ENCODE measurements at places on chromosomes 2 and 18.

- DNase-seq, result peak; percentile 9
Observed at GRCh38 chr2:224369028-224369632, 32.8 kb downstream of the FAM124B start.

DNA sequence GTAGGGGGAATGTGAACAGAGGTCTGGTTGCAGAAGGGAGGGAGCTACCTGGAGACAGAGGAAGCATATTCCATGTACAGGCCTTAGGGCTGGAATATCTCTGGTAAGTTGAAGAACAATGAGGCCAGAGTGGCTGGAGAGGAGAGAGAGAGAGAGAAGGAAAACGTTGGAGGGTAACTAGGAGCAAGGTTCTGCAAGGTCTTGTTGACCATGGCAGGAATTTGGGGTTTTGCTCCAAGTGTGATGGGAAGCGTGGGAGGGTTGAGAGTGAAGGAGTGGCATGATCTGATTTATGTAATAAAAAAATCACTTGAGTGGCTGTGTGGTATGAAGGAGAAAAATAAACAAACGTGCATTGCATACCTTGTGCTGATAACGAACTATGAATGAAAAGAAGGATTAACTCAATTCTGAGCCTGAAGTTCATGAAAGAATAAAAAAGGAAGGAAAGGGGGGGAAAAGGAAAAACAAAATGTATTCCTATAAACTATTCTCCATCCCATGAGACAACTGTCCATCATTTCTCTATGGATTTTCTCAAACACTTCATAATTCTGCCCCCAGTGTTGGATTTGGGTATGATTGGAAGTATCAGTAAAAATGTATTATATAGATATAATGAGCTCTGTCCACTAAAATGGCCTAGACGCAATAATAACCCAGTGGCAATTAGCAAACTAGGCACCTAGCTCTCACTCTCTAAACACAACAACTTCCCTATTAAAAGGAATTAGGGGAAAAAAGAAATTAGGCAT is 59.7 kb upstream of the PMAIP1 start:
- DNase-seq, result no peak

DNA sequence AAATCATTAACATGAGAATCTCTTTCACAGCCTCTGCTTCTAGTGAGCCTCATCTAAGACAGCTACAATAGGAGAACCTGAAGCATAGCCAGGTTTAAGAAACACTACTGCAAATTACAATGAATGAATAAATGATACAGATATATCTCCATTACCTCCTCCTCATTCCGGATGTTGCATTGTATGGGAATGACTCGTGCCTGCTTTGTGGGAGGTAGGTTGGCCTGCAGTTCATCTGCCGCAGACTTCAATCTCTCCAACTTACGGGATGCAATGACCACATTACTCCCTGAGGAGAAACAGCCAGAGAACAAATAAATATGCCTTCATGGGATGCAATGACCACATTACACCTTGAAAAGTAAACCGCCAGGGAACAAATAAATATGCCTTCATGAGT is 15.4 kb downstream of the PECR start:
- no peak for DNase-seq

GRCh38 chr2:192236136-192236535 is 41.4 kb upstream of the TMEFF2 start:
- no peak for DNase-seq

DNA sequence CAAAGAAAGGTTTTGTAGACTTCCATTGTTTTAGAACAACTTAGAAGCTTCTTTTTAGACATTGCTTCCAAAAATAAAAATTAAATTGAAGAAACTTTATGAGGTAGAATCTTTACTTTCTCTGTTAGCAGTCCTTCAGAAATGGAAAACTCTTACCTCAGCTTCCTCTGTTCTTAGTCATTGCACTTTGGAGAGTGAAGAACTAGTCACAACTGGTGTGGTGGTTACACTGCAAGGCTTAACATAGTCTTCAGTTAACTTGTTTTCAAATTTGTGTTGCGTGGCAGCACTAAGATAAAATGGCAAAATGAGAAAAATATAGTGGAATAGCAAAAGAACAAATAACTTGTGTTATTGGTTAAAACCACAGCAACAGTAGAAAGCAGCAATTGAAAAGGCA is 332.6 kb downstream of the KIAA1328 start:
- no peak for DNase-seq

GRCh38 chr2:216083464-216084281 is 2.0 kb downstream of the TMEM169 start:
- peak; percentile 5 for DNase-seq

DNA sequence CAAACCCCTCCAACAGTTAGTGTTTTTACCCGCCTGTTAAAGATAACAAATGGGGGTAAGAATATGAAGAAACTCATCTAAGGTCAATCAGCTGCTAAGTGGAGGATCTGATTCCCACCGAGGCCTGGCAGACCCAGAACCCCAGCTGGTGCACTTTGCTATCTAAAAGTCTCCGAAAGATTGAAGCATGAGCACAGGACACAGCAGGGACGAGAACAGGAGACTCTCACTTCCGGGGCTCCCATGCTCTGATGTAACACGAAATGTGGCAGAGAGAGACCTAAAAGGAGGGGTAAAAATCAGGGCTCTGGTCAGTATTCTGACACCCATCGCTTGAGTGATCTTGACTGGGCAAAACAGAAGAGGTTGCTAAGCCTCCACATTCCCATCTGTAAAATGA is 119.7 kb downstream of the PDCL3 start:
- no peak for DNase-seq

- no peak for DNase-seq
Observed at GRCh38 chr2:117943013-117943672, 70.7 kb downstream of the CCDC93 start.

GRCh38 chr18:5943514-5943913 is 48.2 kb upstream of the TMEM200C start:
- DNase-seq, result no peak

DNA sequence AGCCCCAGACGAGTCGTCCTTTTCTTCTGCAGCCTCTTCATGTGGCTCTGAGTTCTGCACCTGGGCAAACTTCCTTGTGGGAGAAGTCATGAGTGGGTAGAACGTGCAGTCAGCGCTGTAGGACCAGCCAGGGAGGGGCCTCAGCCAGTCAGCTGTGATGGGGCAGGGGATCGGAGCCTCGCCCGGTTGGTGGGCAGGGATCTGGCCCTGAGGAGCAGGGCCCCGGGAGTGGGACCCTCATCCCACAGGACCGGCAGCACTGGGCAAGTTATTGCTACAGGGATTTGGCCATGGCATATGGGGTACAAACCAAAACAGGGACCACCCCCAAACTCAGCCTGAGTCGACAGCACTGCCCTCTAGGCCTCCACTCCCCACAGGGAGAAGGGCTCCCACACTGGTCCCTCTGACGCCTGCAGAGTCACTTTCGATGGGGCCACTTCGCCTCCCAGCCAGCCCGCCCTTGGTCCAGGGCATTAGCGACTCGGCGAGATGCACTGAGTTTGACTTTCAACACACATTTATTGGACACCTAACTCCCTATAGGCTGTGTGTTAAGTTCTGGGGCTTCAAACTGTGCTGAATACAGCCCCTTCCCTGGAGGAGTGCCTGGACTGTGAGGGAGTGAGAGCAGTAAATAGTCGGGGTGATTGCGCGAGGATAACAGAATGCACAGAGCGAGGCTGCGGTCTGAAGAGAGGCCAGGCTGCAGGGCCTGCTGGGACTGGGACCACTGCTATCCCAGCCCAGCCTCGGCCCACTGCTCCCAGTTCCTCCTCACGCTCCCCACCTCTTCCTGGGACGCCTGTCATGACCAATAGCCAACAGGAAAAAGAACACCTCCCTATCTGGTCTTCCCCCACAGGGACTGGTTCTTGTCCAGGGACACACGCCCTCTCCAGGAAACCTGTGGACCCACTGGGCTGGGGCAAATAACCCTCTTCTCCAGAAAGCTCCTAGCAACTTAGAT is 55.9 kb downstream of the SDC1 start:
- DNase-seq, result no peak

DNA sequence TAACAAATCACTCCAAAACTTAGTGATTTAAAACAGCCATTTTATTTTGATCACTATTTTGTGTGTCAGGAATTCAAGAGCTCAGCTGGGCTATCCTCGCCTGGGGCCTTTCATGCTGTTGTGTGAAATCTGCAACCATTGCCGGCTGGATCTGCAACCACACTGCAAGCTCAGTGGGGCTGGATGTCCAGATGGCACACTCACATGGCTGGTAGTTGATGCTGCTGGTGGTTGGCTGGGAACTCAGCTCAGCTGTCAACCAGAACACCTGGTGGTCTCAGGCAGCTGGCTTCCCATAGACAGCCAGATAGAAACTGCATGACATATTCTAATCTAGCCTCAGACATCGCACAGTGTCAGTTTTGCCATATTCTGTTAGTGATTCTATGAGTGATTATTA is 30.6 kb upstream of the AP1S3 start:
- DNase-seq, result no peak

GRCh38 chr2:9103663-9104277 is 100.3 kb upstream of the MBOAT2 start:
- no peak for DNase-seq

DNA sequence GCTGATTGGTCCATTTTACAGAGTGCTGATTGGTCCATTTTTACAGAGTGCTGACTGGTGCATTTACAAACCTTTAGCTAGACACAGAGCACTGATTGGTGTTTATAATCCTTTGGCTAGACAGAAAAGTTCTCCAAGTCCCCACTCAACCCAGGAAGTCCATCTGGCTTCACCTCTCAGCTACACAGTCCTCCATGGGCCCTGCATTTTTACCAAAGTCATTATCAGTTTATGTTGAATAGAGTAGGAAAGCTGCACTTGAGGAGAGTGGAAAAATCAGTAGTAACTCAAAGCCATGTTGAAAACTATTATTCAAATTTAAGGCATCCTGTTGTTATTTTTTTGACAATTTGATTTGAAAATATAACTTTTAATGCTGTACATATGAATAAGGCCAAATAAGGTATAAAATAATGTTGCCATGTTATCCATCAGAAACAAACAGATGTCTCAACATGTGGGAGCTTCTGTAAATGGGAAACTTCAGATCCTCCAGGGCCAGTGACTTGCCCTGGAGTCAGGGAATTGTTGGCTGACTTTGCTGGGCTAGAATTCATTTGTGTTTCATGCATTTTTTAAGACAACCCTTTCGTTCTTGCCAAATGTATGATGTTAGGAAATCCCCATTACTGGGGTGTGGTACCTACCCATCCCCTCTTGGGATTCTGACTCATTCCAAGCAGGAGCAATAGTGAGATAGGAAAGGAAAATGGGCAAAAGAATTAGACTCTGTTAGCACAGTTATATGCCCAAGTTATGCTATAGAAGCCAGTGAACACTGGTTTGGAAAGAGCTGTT is 37.8 kb upstream of the CCDC195 start:
- no peak for DNase-seq

- DNase-seq, result peak; percentile 70
Observed at GRCh38 chr18:75408554-75409506, 18.7 kb downstream of the SMIM21 start.

- DNase-seq, result no peak
Observed at GRCh38 chr2:159064446-159065301, 96.2 kb downstream of the TANC1 start.

GRCh38 chr2:220228310-220229006 is 601.0 kb downstream of the SLC4A3 start:
- no peak for DNase-seq

- DNase-seq, result no peak
Observed at GRCh38 chr2:178220814-178221213, 26.5 kb downstream of the OSBPL6 start.

DNA sequence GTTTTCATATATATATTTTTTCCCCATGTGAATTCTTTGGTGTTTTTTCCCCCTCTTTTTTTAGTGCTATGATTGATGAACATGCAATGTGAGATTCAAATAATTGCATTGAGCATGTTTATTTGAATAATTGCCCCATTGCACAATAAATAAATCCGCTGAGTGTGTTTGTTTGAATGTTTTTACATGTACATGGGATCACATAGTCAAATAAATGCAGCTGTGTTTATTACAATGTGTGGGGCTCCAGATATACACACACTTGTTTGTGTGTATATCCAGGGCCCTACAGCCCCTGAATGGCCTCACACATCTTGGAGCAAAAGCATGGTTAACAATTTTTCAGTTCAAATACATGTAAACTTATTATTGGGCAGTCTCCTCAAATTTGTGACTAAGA is 134.5 kb downstream of the ZEB2 start:
- DNase-seq, result no peak

GRCh38 chr2:217611626-217612127 is 391.1 kb downstream of the TNS1 start:
- DNase-seq, result no peak

DNA sequence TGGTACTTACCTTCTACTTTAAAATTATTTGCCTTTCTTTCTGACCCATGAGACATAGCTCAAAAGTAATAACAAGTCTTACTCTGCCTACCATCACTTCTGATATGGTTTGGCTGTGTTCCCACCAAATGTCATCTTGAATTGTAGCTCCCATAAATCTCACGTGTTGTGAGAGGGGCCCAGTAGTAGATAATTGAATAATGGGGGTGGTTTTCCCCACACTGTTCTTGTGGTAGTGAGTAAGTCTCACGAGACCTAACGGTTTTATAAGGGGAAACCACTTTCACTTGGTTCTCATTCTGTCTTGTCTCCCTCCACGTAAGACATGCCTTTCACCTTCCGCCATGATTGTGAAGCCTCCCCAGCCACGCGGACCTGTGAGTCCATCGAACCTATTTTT is 47.5 kb downstream of the GALNT3 start:
- DNase-seq, result no peak

DNA sequence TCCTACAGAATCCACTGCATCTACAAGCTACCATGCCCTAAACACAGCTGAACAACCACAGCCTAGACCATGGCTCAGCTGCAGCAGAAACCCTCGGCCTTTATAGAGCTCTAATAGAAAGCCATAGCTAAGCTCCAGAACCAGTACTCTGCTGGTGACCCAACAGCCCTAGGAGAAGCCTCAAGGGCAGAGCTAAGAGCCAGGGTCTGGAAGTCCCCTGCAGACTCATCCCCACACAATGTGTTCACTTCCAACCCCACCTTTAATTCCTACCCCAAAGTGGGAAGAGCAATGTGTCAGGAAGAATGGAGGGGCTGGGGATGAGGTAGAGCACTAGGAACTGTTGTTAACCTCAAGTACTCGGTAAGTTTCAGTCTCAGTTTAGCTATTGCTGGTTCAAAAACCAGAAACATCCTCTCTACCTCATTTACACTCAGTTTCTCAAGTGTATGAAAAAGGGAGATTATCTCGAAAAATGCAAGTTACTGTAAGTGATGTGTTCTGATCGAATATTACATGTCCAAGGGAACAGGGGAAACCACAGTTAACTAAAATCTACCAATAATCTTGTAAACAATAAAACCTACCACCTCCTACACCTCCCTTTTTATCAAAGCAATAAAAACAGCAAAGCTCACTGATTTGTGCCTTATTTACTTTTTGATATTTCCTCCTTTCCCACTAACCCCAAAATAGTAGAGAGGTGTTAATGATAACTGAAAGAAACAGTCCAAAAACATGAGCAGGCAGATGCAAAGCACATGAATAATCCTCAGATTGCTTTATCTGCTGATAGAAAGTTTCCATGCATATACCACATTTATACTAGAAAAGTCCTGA is 36.2 kb downstream of the THADA start:
- DNase-seq, result peak; percentile 39

GRCh38 chr2:62287899-62288880 is 92.3 kb downstream of the B3GNT2 start:
- DNase-seq, result peak; percentile 74

All from activated T-cell treated with anti-CD3 and anti-CD28 coated beads, Interleukin-2, amount 50 U/mL, for 72 hours (primary cell).